ENCODE measurements at places on chromosomes 6 and 20.

DNA sequence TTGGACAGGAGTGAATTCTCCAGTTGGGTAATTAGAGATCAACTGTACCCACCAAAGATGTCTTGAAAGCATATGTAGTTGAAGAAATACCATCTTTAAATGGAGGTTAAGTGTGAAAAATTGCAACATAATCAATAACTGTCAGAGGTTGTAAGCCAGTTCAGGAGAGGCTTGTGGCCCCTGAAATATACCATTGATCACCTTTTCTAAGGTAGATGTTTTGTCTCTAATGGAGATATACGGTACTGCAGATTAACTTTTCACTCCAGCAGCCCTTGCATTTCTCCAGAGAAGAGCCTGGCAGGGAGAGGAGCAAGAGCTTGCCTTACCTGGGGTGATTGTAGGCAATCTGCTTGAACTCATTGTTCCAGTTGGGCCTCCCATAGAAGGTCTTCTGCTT, 48.8 kb downstream of the NOX3 start:
- peak; percentile 8 for DNase-seq

GRCh38 chr6:117947234-117947633, 40.2 kb downstream of the SLC35F1 start:
- DNase-seq, result no peak

DNA sequence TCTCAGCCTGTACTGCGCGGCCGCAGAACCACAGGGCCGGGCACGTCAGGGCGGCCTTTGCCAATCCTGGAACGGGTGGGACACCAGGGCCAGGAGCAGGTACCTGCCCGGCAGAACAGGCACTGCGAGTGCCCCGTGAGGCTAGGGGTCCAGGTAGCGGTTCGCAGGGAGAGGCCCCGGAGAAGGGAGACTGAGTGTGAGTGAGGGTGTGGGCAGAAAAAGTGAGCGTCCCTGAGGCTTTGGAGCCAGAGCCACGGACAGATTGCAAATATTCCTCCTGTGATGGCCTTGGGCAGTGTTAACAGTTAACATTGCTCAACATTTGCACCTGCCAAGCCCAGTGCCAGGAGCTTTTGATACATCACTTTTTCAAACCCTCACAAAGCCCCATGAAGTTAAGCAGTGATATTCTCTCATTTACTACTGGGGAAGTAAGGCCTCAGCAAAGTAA, 491 bp downstream of the GNMT start:
- no peak for DNase-seq

GRCh38 chr6:149910721-149911151, 12.2 kb downstream of the RAET1G start:
- DNase-seq, result no peak

- DNase-seq, result no peak
Observed at GRCh38 chr6:54361188-54361587, 52.9 kb downstream of the TINAG start.

DNA sequence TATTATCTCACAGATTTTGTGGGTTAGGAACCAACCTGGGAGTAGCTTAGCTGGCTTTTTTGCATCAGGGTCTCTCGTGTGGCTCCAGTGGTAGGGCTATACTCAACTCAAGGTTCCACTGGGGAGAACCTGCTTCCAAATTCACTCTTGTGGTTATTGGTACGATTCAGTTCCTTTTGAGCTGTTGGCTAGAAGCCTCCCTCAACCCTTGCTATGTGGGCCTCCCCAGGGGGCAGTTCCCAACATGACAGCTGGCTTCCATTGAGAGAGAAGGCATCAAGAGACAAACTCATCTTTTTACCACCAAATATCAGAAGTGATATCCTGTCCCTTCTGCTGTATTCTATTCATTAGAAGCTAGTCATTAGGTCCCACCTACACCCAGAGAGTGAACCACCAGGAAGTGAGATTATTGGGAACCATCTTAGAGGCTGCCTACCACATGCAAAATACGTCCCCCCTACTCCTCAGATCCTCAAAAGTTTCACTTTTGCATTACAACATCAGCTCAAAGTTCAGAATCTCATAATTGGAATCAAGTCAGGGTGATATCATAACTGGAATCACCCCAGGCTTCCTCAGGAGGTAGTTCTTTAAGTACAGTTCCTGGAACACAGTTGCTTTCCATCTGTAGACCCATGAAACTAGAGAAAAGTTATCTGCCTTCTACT, 30.9 kb downstream of the MKKS start:
- DNase-seq, result no peak

- DNase-seq, result no peak
Observed at GRCh38 chr6:117989086-117989485, 82.0 kb downstream of the SLC35F1 start.

All from NAMALWA (cell line).